ENCODE measurements at places on chromosomes 12 and 14.

DNA sequence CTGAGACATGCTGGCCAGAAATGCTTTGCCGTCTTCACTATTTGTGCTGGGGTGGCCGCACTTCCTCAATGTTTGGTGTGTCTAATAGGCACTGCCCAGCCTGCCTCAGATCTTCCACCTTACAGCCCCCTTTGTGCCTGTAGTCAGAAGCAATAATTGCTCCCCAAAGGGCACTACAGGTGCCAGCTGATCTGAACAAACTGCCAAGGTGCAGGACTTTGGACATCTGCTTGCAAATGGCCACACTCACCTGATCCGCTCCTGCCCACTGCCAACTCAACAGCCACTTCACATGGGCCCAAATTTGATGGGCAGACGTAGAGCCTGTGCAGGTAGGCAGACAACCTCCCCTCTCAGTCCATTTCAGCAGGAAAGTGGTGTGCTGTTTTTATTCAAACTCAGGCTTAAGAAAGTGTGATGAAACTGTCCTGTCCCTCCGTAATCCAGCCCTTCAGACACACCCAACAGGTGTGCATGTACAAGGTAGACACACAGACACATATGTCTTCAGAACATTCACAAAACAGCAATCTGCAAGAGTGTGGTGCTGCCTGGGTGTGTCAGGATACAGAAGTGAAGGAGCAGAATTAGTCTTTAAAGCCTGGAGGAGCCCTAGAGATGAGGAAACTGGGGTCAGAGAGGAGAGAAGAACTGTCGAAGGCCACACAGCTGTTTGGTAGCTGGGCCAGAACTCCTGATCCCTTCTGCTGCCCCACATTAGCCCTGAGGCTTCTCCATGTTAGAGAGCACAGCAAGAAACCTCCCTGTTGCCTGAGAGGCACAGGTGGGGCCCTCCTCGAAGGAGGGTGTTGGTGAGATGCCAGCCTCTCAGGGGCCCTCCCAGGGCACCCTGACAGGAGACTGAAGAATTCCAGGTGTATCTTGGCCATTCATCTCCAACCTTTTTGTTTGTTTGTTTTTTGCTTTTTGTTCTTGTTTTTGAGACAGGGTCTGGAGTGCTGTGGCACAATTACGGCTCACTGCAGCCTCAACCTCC is 4.4 kb upstream of the KRT75 start:
- no peak for DNase-seq

DNA sequence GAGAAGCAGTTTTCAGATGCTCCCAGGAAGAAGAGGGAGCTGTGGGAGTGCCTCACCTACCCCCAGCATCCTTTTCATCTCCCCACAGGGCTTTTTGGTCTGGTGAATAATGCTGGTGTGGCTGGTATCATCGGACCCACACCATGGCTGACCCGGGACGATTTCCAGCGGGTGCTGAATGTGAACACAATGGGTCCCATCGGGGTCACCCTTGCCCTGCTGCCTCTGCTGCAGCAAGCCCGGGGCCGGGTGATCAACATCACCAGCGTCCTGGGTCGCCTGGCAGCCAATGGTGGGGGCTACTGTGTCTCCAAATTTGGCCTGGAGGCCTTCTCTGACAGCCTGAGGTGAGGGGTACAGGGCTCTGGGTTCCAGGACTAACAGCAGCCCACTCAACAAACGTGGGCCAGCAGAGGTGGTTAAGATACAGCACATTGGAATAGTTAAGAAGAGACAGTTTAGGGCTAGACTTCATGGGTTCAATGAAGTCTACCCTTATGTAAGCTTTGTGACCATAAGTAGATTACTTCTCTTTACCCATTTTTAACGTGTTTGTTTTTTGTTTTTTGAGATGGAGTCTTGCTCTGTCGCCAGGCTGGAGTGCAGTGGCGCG is 1.5 kb downstream of the RDH5 start:
- no peak for DNase-seq

DNA sequence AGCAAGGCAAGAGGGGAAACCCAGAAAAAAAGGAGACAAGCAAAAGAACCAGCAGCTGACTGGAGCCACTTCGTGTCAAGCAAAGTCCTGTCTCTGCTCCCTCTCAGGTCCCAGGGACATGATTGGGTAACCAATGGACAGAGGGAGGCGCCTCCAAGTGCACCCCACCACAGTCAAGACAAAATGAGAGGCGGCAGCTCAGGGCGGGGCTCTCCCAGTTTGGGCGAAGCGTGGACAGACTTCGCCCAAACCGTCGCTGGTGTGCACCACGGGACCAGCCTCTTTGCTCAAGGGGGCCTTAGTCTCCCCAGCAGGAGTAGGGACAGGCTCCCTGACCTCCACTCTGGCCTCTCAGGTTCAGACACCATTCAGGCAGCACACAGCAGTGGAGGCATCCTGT is 1.5 kb upstream of the BEGAIN start:
- no peak for DNase-seq

- no peak for DNase-seq
Measured at GRCh38 chr12:41188058-41188840, at the start of gene PDZRN4. Gene PDZRN4, plus strand, starts transcription at chr12:41188320.

- DNase-seq = no peak
Measured at GRCh38 chr14:56855891-56856461, 45.7 kb upstream of the OTX2 start.

GRCh38 chr12:25322918-25323531 is 72.3 kb upstream of the KRAS start:
- no peak for DNase-seq

Data from activated T-helper 1 cell treated with anti-CD3 and anti-CD28 coated beads, Interleukin-2, amount 50 U/mL, for 16 hours (primary cell).